SK-N-MC (cell line): ENCODE measurements at places on chromosomes 11 and 22.

DNA sequence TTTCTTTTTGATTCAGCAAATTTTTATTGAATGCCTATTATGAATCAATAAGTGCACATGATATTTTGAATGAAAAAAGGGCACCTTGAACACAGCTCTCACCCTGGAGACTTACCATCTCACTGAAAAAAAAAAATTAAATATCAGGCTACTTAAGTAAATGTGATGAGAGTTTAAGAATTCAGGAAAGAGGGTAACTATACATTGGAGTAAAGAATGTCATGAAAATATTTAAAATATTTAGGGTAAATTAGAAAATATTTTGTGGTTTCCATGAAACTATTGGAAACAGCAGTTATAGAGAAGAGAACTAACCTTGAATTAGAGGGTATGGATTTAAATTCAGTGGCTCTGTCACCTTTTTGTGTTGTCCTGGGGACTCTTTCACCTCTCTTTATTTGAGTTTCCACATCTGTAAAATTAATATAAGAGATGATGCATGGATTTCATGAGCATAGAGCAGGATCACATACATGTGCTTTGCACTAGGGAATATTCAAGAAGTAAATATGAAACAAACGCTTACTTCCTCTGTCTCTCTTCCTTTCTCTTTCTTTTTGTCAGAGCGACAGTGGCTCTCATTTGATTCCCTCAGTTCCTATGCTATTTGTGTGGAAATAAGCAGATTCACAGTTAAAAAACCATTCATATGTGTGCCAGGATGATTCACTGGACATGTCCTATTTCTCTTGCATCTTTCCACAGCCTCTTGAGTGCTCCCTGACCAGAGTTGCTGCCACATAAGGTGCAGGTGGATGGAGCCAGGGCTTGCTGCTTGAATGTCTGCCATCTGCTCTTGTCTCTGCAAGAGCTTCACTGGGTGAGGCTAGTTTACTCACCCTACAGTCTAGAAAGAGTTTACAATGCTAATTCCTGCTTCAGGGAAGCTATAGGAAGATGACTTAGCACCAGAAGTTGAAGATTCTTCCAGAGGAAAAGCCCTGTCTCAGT lies 533.1 kb downstream of the ETS1 start:
- DNase-seq: no peak

GRCh38 chr11:65558002-65558929 lies at the start of gene LTBP3:
Gene LTBP3, minus strand, starts transcription at chr11:65558359. Its CDS starts 400 bp downstream, at chr11:65557959.
- DNase-seq: no peak

GRCh38 chr11:80109031-80109430 lies 668.2 kb upstream of the TENM4 start:
- DNase-seq: no peak

GRCh38 chr22:21759093-21759492 lies 23.5 kb upstream of the YPEL1 start:
- DNase-seq: no peak

DNA sequence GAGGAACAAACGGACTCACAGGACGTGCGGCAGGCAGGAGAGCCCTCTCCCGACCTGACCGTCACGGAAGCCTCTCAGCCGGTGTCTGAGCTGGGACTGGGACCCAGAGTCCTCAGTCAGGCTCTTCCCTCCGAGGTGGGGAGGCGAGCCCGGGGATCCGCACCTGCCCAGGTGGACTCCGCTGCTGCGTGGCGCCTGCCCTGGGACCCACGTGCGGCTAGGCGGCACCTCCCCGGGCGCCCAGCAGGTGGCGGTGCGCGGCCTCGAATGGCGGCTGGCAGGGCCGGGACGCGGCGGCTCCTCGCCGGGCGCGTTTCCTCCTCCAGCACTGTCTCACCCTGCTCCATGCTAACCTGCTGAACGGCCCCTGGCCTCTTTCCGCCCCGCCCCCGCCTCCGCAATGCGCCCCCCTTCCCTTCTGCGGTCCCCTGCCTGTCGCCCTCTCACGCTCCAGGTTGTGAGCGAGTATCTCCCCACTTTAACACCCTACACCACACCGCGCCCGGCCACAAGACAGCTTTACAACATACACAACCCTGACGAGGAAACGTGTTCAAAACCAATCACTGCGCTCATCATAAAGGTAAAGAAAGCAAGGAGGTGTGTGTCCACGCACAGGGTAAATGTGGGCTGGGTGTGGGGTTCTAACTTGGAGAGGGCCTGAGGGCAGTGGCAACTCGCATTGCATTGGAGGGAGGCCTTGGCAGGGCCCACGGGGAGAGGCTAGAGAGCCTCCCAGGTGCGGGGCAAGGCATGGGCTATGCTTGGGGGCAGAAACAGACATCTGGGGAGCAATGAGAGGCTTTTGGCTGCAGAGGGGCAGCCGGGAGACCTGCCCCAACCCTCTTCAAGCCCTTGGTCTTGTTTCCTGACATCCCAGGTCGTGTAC lies 25.9 kb upstream of the ATXN10 start:
- DNase-seq: no peak

DNA sequence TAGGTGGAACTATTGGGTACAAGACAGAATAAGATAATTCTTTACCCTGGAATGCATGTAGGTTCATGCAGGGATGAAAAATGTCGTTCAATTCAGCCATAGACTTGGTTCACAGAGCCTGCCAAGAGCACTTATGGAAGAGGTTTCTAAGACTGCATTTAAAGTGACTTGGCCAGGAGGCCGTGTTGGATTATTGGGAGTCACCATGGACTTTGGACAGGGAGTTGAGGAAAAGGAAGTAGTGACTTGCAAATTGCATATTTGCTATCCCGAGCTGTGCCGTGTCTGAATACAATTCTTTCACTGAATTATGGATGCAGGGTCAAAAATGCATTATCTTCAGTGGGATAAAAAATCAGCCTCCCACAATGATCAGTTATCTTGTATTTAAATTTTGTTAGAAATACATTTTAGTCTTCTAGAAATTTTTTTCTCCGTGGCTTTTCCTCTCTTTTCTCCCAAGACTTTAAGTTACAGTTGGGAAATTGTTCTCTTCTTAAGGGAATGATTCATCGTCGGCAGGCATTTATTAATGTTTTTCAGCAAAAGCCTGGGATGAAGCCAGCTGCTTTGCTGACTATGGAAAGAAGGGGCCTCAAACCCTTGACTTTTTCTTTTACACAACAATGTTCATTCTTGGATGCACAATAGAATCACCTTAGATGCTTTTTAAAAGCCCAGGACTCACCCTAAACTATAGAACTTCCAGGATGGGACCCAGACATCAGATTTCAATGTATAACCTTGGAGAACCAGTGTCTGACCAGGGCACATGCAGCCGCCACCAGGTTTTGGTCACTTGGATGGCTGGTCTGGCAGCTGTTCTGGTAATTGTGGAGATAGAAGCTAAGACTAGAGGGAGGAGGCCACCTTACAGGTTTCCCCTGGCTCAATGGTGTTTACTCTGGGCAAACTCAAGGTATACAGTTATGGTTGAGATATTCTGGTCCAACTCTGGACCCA lies 70.8 kb downstream of the FAT3 start:
- DNase-seq: no peak

GRCh38 chr11:43693069-43693468 lies 12.5 kb downstream of the HSD17B12 start:
- no peak for DNase-seq

DNA sequence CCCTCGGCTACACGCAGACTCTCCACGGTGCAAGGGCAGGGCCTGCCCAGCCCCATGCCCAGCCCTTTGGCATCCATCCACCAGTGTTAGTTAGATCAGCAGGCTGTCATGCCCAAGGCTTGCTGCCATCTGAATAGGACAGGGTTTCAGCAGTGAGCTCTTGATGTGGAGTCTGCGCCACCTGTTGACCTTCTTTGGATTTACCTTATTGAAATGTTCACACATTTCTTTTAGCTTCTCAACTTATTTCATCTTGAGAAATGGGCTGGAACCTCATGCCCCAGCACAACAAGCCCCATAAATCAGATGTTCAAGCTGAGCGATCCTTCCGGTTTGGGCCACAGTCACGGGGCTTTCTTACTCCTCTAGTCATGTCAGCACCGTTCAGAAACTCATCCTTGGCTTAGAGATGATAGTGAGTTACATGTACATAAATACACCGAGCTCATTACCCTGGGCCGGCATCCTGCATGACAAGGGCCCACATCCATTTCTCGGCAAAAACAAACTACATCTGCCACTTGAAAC lies 61.7 kb downstream of the PARVB start:
- DNase-seq: no peak

DNA sequence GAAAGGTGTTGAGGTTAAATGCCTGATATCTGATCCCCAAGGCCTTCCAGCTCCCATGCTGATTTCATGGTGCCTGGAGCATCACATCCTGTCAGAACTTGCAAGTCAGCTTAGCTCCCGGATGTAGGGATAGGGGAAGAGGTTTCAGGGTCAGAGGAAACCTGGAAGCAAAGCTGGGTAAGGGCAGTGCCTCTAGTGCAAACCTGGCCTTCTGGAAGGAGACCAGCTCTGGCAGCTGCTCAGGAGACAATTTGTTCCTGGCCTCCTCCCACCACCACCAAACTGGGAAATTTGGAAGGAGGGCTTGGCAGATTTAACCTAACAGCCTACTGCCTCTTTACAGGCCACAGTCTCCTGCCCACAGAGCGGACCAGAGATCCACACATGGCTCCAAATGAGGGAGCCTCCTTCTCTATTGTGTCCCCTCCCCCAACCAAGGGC lies 9.2 kb upstream of the TSKU start:
- DNase-seq: no peak

GRCh38 chr11:65530157-65530496 lies 5.2 kb downstream of the SCYL1 start:
- DNase-seq: no peak

DNA sequence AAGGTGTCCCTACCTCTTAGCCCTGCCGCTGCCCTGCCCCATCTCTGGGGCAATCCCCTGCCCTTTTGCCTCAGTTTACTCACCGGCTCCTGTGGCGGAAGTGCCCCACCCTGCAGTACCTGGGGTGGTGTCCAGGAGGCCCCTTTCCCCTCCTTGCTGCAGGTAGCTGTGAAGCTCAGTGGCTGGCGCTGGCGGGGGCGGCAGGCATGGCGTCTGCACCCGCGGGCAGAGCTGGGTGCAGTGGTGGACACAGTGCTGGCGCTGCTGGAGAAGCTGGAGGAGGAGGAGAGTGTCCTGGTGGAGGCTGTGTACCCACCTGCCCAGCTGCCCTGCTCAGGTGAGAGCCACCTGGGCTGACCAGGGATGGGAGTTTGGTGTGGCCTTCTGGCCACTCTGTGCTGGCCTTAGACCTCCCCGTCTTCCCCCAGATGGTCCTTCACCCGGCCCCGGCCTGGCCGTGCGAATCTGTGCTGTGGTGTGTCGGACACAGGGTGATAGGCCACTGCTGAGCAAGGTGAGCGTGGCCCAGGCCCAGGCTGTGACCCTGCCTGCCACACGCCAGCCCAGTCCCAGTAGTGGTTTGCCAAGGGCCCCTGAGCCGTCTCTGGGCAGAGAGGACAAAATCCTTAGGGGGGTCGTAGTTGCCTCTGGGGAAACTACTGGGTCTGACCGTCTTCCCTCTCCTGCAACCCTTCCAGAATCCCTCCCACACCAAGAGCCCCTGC lies 4.0 kb downstream of the CARNS1 start:
- no peak for DNase-seq

DNA sequence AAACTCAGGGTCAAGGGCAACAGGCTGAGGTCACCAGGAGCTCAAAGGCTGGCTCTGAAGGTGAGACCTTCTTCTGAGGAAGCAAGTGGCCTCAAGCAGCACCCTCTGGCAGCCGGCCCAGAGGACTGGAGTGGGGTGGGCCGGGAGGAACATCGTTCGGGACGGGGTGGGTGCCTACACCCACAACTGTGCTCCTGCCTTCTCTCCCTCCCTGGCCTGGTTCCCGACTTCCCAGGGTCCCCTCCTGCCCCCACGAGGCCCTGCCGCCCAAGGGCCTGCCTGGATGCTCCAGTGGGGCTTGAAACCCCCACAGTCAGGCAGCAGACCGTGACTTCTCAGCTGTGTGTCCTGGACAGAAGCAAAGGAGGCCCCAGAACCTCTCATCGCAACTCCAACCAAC lies 195.7 kb downstream of the IGLL1 start:
- DNase-seq: no peak

DNA sequence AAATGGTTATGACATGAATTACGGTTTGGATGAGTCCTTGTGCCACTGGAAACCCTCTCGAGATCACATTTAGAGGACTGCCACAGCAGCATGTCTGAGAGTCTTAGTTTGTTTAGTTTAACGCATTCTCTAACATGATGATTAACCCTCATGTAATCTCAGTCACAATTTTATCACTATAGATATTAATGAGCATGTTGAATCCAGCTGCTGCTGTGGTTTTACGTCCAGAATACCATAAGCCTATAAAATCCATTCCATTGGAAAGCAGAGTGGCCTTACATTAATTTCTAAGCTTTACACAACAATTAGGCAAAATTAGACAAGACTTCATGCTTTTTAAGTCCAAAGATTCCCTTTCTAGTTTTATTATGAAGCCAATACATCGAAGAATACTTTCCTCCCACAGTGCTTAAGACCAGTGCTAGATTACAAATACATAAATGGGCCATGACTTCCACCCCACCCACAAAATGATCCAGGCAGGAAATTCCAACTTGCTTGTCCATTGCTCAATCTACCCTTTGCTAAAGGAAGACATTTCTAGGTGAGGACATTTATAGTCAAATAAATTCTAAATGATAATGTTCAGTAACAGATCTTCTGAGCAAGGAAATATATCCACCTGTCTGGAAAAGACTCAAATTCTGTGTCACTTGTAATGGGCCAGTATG lies 3.5 kb upstream of the ELMOD1 start:
- DNase-seq: no peak

DNA sequence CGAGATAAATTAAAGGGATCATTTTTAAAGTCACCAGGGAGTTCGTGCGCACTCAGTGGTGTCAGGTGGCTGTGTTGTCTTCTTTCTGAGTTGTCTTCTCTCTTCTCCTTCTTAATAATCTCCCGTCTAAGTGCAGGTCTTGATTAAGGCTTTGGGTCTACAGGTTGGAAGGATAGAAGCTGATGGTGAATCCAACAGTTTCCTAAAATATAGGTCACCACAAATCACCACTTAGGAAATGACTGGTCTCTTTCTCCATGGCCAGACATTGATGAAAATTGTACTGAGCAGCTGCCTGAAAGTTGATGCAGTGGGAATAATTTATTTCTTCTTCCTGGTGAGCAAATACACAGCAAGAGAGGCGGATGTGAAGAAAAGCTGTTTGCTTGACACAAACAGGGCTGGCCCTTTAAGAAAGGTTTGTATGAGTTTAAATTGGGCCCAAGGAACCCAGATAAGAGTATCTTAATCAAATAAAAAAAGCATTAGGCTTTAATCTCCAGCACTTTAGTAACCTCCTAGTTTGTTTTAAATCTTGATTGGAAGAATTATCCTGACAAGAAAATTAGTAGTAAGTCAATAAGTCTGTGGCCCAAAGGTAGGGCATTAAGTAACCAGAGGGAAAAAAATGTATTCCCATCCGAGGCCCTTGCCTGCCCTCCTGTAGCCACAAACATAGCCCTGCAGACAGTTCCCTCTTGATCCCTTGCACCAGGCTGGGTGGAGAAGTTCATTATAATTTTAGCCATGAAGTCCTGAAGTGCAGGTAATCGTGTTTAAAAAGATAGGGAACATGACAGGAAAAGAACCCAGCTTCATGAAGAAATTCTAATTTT lies 245.8 kb downstream of the KIRREL3 start:
- DNase-seq: no peak

- DNase-seq: no peak
These were observed 3.6 kb downstream of the BCL9L start for GRCh38 chr11:118921929-118922744.

- peak; percentile 16 for DNase-seq
These were observed 98.3 kb upstream of the CHRM4 start for GRCh38 chr11:46489656-46490560.
